ENCODE measurements at places on chromosomes 7 and 10. TPM values are rescaled to one million over a fixed set of nuclear protein-coding genes. Genes with fewer than 3 reads are reported as not detected.

C10orf67 gene
- 0.18 TPM for total RNA-seq

CPA2 gene
- total RNA-seq, result not detected

PHYH gene
- total RNA-seq, result 10.9 TPM

TRIM50 gene
- not detected for total RNA-seq

NRG3 gene
- total RNA-seq, result not detected

EGR2 gene
- total RNA-seq, result 0.56 TPM

PON3 gene
- total RNA-seq, result not detected

FAM25C gene
- total RNA-seq, result not detected

MYL7 gene
- not detected for total RNA-seq

PAPOLB gene
- total RNA-seq, result under 0.01 TPM

All from IMR-90 (cell line).